Ascending aorta (tissue), 2 donors: ENCODE measurements at places on chromosomes 5 and 9. TPM values are rescaled to one million over a fixed set of nuclear protein-coding genes. Genes with fewer than 3 reads are reported as not detected.

The ADAMTSL1 gene
- 12.3 TPM for total RNA-seq

DNA sequence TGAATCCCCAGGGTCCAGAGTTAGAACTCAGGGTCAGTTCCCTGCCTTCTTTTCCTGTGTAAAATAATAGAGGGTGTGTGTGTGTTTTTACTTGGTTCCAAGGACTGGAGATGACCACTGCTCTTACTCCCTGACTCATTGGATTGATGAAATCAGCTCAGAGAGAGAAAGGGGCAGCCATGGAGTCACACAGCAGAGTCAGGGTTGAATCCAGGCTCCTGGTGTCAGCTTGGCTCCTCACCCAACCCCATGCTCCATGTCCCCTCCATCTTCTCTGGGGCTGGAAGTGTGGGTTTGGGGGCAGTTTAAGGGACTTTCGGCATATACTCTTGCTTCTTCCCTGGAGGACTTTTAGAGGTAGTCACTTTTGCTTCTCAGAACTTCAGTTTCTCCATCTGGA lies 21.6 kb downstream of the DAB2IP start:
- DNase-seq = no peak

The EQTN gene
- not detected for total RNA-seq

The PCDHA12 gene
- total RNA-seq = not detected

GRCh38 chr9:116168231-116168630 lies 14.6 kb downstream of the PAPPA start:
- no peak for DNase-seq

DNA sequence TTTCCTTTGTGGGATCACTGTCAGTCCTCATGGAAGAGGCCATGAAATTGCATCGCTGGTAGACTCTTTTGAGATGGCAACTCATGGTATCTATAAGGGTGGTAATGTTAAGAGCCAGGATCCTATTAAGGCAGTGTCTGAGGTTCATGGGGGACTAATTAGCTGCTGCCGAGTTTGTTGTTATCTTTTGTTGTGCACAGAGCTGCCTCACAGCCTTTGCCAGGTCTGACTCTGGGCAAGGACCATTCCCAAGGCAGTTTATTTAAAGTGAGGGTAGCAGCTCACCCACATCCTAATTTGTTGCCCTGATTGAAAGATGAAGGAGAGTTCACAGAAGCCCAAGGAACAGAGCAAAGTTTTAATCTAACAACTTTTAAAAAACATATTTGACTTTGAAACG lies 7.9 kb downstream of the SMARCA2 start:
- no peak for DNase-seq

The REEP2 gene
- 3.5 TPM for total RNA-seq

The ZFR gene
- 25.8 TPM for total RNA-seq

- no peak for DNase-seq
These were observed 615.0 kb upstream of the RGMB start for GRCh38 chr5:98158440-98158839.
